ENCODE measurements at places on chromosomes 3 and 15.

DNA sequence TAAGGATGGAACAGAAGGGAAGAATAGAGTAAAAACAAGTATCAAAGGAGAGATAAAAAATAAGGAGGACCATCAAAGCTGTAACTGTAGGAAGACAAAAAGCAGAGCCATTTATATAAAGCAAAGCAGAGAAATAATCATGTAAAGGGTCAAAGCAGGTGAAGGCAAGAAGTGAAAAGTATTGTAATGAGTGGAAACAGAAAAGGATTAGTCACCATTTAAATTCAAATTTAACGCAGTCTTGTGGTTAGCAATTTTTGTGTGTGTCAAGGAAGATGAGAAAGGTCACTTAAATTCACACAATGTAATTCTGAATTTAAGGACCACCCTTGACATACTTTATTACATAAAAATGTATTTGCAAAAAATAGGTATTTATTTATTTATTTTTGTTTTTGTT, 567.8 kb downstream of the ROBO1 start:
- no peak for DNase-seq

- no peak for DNase-seq
Measured at GRCh38 chr15:98347001-98347400, 301.3 kb upstream of the IGF1R start.

- DNase-seq: no peak
Measured at GRCh38 chr15:70823196-70823595, 30.8 kb downstream of the LARP6 start.

GRCh38 chr3:115835946-115836345, 212.6 kb downstream of the GAP43 start:
- no peak for DNase-seq

- no peak for DNase-seq
Measured at GRCh38 chr15:75167588-75168350, 33.9 kb upstream of the C15orf39 start.

DNA sequence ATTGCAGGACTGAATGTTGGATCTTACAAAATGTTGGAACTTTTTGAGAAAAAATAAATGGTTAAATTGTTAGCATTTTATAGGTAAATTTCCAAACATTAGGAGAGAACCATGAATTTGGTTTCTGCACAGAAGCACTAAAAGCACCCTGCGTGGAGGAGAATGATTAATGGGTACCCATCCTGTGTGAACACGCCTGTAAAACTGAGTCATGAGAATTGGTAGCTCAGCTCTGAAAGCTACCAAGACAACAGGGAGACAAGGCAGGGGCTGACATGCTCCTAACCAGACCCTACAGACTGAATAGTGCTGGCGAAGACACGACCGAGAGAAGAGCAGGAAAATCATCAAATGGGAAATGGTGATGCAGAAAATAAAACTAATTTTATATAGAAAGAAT, 32.4 kb upstream of the MTMR10 start:
- DNase-seq: no peak

GRCh38 chr3:18745472-18745871, 320.3 kb upstream of the SATB1 start:
- no peak for DNase-seq

- DNase-seq: no peak
Measured at GRCh38 chr15:58484791-58485600, 53.2 kb downstream of the LIPC start.

GRCh38 chr15:60729850-60730458, 251.0 kb upstream of the ICE2 start:
- DNase-seq: peak; percentile 14
